IPS DF 6.9 (cell line): ENCODE measurements at places on chromosomes 16 and 17.

GRCh38 chr16:70712942-70713341 is 27.1 kb upstream of the MTSS2 start:
- DNase-seq, result no peak

DNA sequence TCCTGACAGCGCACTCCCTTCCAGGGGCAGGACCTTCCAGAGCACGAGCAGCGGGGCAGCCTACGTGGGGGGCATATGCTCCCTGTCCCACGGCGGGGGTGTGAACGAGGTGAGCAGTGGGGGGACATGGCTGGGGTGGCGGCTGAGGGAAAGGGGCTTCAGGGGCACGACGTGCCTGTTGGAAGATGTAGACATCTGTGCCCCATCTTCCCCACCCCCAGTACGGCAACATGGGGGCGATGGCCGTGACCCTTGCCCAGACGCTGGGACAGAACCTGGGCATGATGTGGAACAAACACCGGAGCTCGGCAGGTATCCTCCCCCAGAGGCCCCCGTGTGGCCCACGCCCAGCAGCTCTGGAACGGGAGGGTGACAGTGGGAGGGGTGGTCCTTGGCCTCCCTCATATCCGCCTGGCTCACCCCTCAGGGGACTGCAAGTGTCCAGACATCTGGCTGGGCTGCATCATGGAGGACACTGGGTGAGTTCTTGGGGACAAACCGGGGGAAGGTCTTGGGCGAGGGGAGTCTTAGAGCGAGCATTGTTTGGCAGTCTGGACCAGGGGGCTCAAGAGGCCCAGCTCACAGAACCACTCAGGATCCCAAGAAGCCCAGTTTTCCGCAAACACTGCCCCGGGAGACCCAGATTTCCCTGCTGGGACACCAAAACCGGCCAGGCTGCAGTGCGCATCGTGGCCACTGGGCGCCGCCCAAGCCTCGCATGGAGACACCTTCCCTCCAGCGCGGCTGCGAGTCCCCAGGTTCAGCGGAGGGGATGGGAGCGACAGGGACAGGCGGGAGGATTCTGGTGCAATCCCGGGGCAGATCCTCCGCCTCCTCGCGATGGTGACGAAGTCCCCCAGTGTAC is 15.7 kb downstream of the ADAM11 start:
- DNase-seq, result peak; percentile 74

DNA sequence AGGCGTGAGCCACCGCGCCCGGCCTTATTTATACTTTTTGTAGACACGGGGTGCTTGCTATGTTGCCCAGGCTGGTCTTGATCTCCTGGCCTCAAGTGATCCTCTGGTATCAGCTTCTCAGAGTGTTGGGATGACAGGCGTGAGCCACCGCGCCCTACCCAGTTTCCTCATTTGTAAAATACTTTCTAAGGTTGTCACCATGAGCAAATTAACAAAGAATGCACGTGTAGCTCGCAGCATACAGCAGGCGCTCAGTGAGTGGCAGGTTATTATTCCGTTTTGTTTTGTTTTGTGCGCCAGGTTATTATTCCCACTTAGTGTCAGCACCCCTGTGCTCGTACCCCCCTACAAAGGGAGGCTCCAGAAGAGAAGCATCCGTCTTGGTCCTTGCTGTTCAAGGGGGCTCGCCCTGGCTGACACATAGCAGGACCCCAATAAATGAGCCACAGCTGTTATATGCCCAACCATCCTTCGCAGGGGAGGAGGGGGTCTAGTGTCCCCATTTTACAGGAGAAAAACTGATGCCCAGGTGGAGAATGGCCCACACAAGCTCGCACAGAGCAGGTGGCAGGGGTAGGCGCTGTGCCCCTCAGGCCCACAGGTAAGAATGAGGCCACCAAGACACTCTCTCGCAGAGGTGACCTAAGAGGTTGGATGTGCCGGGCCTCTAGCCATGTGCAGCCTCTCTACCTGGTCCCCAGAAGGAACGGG is 686 bp upstream of the MIEF2 start:
- DNase-seq, result no peak

DNA sequence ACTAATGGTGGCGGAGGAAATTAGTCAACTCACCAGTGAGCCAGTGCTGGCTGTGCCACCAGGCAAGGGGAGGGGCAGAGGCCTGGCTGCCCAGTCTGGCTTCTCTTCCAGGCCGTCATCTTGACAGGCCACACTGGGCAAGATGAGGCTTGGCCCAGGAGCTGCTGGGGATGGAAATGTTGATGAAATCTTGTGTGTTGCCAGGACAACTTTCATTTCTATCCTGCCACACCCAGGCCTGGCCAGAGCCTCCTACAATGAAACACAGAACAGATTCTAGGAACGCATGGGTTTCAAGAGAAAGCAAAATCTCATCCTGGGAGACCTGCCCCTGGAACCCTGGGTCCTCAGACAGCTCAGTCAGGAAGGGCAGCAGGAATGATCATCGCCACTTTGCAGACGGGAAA is 9.3 kb downstream of the HEXIM2 start:
- DNase-seq, result no peak

DNA sequence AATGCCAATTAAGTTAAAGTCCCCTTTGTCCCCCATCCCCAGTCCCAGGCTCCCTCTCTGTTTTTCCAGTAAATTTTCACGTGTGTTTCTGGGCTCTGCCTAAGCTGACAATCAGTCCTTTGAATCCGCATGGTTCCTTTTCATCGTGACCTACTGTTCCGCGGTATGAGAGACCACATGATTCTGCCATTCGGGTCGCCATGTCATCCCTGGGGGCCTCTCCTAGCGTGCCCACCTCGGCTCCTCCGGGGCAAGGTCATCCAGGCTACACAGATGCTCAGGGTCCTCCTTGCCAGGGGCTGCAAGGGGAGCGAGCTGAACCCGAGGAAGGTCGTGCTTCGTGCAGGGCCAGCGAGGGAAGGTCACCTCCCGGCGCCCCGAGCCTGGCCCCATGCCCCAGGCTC is 157.6 kb downstream of the RAB11FIP4 start:
- DNase-seq, result no peak

- DNase-seq, result no peak
These were observed 45.8 kb upstream of the ETV4 start for GRCh38 chr17:43591779-43592562.
